Panc1 (cell line): ENCODE measurements at places on chromosomes 2 and 18.

DNA sequence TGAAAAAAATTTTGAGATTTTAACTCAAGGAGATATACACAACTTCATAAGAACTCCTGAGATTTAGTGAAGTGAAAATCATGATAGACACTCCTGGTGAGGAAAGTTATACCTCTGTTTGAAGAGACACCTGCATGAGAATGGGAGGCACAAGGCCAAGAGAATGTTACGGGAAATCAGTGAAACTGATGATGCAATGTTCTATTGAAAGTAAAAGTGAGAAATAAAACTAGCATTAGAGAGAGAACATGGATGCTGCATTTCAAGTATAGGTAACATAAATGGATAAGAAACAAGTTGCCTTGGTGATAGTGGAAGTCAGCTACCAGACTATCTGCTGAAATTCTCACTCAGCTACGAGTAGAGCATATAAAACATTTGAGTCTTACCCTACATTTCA is 562.1 kb upstream of the FANCL start:
- no peak for DNase-seq

DNA sequence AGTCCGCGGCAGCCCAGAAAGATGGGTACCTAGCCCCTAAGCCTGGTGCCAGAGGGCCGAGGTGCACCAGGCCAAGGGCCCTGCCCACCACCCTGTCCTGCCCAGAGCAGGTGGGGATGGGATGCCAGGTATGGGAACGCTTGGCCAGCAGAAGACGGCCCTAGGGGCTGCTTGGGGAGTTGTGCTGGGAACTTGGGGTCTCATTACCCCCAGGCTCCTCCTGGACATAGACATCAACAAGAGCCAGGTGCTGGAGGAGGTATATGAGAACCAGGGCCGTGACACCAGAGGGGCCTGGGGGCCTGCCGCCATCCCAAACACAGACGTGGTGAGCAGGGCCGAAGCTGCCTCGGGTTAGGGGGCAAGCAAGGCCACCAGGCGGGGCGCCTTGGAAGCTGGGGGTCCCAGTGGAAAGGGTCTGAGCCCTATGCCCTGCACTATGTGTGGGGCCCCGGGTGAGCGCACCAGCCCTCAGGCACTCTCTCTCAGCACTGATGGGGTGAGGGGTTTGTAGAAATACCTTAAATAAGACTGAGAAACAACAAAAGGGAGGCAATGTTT is 46.9 kb downstream of the FER1L5 start:
- no peak for DNase-seq

- DNase-seq: no peak
Measured at GRCh38 chr2:179591690-179592089, 269.7 kb downstream of the ZNF385B start.

- DNase-seq: no peak
Measured at GRCh38 chr18:47679864-47680263, 250.6 kb downstream of the SMAD2 start.

DNA sequence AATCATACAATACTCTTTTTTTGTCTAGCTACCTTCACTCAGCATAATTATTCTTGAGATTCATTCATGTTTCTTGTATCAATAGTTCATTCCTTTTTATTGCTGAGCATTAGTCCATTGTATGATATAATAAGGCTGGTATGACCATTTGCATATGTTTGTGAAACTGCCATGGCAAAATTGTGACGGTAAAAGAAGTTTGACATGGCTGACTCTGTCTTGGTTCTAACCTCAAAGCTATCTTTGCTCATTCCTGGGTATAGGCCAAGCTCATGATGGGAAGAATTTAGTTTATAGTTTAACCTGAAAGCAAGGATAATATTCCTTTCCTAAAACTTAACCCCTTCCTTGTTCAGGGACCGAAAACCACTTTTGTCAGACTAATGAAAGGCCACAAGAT is 46.4 kb downstream of the COMMD1 start:
- DNase-seq: no peak

DNA sequence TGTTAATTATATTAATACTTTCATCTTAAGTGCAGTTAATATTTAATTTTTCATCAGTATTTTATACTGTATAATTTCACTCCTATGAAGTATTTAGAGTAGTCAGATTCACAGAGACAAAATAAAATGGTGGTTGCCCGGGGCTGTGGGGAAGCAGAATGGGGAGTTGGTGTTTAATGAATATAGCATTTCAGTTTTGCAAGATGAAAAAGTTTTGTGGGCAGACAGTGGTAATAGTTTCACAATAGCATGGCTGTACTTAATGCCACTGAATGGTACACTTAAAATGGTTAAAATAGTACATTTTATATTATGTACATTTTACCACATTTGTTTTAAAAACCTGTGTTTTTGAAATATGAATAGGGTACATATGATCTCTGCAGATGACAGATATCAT is 31.2 kb downstream of the CFAP221 start:
- no peak for DNase-seq

DNA sequence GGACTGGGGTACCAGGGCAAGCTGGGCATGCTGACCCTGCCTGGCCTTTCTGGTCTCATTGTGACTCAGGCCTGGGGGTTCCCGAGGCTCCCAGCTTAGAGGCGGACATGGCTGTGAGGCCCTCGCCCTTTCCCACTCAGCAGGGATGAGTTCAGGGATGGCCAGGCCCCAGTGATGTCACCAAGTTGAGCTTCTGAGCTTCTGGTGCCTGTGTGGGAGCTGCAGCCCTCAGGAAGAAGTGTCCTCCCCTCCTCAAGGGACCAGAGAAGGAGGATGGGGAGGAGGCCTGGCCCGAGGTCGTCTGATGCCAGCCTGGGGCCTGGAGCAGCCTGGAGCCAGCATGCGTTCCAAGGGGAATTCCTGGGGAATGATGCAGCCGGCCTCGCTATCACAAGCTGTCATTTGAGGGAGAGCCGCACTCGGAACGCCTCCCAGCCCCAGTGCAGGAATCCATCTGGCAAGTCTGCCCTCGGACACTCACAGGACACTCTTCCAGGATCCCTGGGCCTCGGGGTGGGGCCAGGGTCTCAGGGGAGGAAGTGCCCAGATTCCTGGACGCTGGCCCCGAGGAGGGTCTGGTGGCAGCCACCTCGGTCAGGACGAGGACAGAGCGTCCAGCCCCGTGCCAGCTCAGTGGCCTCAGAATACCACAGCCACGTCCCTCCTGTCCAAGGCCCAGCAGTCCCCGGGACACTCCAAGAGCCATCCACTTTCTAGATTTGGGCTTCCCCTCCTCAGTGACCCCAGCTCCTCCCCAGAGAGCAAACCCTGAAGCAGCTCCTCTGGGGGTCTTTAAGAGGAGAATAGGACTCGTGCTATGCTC is 61.2 kb upstream of the GPC1 start:
- DNase-seq: no peak

GRCh38 chr2:191434072-191434471 is 188.9 kb downstream of the MYO1B start:
- no peak for DNase-seq

DNA sequence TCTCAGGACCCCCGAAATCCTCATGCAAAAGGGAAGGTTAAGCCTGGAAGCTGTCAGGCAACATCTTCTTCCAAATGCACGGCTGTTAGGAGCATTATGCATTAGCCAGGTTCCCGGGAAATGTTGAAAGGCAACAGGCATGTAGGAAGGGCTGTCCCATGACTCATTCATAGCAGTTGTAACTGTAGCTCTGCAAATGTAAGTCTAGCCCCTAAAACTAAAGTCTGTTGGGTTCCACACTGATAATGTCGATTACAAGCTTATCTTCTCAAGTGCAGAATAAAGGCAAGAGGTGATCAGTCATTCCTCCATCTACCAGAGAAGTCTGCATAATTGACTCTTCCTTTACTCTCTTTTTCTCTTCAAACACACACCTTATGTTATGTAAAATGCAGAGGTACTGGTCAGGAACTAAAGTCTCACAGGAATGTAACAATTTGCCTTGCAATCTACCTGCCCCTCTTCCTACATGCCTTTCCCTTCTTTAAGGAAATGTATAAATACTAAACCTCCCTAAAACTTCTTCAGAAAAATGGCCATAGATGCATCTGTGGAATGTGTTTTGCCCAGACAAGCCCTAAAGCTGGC is 99.8 kb downstream of the AKAIN1 start:
- DNase-seq: no peak

DNA sequence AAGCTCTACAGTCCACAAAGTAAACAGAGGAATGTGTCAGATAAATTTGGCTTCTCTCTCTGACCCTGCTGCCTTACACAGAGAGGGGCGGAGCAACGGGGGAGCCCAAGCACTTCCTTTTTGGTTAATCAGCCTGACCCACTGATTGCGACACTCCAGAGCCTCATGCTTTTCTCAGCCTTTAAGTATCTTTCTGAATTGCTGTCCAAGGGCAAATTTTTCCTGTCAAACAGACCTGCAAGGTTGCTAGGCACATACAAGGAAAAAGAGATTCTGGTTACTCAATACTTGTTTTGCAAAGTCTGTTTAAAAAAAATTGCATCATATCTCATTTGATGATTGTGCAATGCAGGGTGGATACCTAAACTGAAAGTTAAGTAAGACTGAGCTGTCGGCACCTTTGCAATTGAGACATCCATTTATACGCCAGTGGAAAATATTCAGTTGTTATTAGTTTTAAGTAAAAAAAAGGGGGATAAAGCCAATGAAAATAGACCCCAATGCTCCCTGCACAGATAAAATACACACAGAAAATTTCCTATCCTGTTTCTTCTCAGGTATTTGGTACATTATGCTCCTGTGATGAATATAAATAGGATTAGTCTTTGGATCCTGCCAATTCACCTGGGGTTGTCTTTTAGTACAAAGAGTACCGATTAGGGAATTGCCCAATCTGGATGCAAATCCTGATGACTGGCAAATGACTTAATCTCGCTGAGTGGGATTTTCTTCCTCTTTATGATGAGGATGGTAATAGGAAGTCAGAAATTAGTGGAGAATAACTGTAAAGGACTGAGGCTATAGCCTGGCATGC is 260.2 kb upstream of the TRIB2 start:
- DNase-seq: peak; percentile 53

DNA sequence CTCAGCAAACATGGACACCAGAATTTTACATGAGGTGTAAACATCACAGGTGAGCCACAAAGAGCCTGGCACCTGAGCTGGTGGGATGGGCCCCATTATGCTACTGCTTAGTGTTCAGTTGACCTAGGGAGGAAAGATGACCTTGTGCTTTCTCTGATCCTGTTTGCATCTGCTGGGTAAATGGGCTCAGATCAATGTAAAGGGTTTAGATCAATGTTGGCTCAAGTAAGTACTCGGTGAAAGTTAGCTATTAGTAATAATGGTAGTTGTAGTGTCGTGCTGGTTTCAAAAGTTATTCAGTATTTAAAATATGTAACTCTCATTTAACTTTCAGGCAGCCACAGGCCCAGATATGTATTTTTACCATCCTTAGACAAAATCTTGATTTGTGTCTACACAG is 19.8 kb downstream of the ABHD3 start:
- DNase-seq: no peak

DNA sequence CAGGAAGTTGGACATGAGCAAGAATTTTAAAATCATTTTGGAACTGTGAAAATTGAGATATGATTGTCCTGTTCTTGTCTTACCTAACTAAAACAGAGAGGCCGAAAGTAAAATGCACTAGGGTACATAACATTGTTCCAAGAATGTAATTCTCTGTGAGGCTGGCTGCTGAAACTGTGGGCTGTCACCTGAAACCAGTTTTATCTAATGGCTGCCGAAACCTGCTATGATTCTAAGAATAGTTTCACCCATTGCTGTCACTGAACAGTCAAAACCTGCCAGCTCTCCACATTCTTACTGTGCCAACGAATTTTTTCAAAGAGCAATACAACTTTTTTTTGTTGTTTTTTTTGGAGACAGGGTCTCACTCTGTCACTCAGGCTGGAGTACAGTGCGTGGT is 119.3 kb upstream of the ZSWIM2 start:
- DNase-seq: no peak

DNA sequence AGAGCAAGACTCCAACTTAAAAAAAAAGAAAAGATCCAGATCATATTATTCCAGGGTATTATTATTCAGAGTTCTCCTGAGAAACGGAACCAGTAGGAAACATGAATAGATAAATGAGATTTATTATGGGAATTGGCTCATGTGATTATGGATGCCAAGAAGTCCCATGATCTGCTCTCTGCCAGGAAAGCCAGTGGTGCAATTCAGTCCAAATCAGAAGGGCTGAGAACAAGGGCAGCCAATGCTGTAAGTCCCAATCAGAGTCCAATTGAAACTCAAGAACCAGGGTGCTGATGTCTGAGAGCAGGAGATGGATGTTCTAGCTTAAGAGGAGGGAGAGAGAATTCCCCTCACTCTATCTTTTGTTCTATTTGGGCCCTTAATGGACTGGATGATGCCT is 7.8 kb downstream of the SCYGR2 start:
- DNase-seq: no peak

DNA sequence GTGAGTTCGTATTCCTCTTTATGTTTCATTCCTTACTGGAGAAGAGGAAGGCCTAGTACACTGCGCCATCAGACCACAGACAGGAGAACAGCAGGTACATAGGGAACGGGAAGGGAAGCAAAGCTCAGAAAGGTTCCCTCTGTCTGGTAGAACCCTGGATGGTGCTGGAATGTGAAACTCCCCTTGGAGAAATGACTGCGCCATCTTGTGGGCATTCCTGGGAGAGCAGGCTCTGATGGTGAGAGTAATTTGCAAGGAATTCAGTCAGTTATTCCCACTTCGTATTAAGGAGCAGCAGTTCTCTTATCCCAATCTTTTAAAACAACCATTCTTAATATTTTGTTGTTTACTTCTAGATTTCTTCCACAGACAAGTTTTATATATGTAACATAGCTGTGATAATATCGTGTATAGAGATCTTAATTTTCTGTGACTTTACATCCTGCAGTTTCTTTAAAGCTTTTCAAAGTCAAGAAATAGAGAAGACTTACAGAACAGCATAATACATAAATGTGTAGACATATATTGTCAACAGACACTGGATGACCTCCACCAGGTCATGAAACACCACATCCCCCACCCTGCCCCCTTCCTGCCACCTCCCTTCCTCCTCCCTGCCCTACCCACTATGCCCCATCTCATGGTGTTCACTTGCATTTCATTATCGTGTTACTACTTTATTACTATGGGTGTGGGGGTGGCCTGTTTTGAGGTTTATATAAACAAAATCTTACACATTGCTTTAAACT is 83.9 kb downstream of the ARHGEF4 start:
- peak; percentile 54 for DNase-seq

- no peak for DNase-seq
Measured at GRCh38 chr18:2894131-2894840, 47.5 kb downstream of the EMILIN2 start.

GRCh38 chr18:51330148-51330547 is 132.7 kb upstream of the MEX3C start:
- DNase-seq: no peak

GRCh38 chr2:107091163-107091864 is 205.3 kb upstream of the ST6GAL2 start:
- peak; percentile 7 for DNase-seq

DNA sequence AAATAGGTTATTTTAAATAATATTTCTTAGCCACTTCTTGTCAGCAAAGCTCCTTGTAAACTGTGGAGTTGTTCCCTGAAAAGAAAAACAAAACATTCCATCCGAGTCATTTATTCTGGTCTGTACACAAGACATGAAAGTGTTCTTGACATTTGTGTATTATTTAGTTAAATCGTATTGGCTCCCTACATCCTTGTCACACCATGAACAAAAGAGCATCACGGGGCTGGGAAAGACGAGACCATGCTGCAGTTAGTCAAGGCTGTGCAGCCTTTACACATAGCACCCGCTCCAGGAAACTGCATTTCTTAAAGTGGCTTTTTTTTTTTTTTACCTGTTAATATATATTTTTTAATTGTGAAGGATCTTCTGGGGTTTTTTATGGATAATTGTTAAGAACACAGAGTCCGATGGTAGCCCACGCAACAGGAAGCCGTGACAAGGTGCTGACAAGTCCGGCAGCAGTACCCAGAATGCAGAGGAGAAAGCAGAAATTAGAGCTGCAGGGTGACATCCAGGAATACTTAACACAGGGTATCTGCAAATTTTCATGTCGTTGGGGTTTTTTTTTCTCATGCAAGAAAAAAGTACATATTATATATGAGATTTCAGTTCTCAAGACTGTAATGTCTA is 588.4 kb downstream of the ARHGAP15 start:
- no peak for DNase-seq
